ENCODE measurements at places on chromosomes 13 and 19.

GRCh38 chr13:21287331-21287907 is 111.0 kb downstream of the MRPL57 start:
- no peak for DNase-seq

- no peak for DNase-seq
These were observed 118.4 kb downstream of the COG6 start for GRCh38 chr13:39773833-39774232.

DNA sequence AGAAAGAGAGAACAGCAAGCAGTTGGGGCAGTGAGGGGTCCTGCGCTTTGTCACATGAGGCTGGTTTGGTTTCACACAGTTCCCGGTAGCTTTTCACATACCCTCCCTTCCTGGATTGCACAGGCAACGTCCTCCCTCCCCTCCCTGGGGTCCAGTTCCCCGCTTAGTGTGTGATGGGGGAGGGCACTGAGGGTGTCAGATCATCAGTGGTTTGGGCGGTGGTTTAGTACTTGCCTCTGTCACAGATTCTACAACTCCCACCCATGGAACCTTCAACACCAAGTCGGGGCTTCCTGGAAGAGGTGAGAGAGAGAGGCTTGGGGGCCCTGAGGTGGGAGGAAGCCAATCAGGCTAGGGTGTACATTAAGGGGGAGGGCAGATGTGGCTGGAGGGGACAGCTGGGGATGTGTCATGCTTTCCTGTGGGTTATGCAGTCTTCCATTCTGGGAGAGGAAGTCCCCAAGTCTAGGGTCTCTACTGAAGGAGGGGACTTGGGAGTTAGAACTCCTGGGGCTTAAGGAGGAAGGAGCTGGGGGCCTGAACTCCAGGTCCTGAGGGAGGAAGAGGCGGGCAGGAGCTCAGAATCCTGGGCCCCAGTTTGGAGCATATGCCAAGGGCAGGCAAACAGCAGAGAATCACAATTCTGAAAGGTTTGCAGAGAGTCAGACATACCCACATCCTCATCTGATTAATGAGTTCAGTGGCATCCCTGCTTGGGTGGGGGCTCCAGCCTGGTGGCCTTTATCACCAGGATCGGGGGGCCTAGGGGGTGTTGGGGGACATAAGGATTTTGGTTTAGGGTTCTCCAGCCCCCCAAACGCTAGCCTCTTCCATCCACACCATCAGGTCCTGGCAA is at the start of gene NKG7:
Gene NKG7, minus strand, starts transcription at position 6 of the 856 bp plus-strand sequence. CDS start 119 bp downstream, outside the sequence.
- DNase-seq = no peak

GRCh38 chr19:3976495-3977241 is 5.8 kb upstream of the DAPK3 start:
- DNase-seq = no peak

DNA sequence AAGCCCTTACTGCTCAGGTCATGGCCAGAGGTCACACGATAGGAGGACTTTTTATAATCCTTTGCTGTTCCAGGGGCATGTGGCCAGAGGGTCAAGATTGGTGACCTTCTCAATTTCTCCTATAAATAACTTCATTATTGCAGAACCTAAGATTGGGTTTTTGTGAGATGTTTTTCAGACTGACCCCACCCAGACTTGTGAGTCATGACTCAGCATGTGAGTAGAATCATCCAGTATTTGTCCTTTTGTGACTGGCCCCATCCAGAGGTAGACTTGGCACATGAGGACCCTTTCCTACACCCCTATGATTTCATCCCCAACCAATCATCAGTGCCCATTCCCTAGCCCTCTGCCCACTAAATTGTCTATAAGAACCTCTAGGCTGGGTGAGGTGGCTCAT is 84.5 kb upstream of the ABCC4 start:
- no peak for DNase-seq

DNA sequence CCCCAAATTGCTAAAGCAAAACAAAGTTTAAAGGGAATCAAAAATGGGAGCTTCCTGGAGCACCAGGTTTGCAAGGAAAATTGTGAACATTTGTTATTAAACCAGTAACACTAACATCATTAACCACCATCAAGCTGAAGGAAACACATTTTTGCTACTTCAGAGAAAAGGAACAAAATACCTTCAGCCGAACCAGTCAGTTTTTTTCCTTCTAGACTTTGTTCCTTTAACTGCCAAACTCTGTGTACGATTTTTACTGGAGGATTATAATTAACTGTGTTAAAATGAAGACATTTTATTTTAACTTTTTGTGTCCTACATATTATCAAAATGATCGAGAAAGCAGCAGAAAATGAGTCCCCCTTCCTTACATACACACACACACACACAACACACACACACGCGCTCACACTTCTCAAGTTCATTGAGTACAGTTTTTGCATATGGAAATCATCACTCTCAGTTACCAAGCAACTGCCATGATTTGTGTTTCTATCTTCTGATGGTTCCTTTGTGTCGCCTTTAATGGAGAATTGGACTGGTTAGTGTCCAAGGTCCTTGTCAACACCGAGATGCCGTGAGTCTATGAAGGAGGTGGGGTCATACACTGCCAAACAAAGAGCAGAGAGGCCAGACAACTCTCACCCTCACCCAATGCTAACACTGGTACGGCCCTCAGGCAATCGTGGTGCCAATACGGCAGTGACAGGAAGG is 9.8 kb upstream of the SERP2 start:
- DNase-seq = no peak

GRCh38 chr13:21100211-21100610 is 38.8 kb upstream of the LATS2 start:
- no peak for DNase-seq

- DNase-seq = no peak
These were observed 11.2 kb upstream of the RAB20 start for GRCh38 chr13:110572778-110573118.
